ENCODE measurements at places on chromosomes 6 and 20.
A peak's percentile ranks its signal among the peaks of the same experiment; 100 is the strongest.

DNA sequence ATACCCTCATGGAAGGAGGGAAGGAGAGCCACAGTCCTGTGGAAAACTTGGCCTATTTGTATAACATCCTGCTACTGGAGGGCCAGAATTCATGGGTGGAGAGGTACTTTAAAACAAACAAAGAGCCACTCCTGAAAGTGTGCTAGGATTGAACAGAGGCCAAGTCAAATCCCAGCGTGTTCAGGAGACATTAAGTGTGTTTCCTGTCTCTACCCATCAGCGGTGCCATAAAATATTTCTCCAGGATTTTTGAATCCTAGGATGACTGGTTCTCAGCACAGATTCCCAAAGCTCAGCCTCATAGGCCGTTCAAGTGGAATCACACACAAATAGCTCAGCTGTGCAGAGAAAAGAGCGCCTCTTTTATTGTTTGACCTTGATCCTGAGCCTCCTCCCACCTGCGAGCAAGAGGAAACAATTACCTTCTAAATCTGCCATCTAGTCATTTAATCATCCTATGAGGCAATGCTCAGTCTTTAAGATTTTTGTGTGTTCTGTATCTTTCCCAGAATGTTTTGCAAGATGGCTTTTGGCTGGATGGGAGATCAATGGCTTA, 31.8 kb upstream of the RALGAPA2 start:
- no peak for DNase-seq

DNA sequence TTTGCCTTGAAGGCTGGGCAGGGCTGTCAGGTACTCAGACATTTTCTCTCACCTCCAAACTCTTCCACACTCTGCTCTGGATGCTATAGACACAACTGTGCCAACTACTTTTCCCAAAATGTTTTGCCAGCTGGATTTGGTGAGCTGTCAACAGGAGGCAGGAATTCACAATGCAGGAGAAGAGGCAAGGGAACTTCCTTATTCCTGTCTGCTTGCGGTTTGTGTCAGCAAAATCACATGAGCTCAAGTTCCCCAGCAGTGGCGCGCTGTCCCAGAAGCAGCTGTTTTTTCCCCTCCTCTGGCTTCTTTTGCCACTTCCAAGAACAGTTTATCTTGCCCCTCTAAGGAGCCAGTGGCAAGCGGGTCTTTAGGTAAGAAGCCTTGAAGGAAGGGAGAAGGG, 608.2 kb downstream of the PRKN start:
- no peak for DNase-seq

DNA sequence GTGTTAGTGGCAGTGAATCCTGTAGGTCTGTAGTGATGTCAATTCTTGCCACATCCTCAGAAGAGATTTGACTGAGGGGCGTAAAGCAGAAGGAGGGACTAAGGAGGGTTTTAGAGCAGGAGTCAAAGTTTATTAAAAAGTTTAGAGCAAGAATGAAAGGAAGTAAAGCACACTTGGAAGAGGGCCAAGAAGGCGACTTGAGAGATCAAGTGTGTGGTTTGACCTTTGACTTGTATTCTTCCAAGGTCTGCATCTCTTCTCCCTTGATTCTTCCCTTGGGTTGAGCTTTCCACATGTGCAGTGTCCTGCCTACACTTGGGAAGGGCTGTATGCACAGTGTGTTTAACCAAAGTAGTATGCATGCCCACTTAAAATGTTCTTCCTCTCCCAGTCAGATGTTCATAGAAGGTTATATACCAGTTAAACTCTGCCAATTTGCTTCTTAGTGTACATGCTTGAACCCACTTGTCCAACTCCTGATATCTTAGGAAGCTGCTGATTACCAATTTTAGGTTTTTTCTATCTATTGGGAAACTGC, 627.6 kb downstream of the MMUT start:
- no peak for DNase-seq

- DNase-seq = no peak
These were observed 178.4 kb downstream of the MAFB start for GRCh38 chr20:40510622-40511021.

GRCh38 chr20:64065974-64066343, 3.0 kb downstream of the TCEA2 start:
- DNase-seq = peak; percentile 16

DNA sequence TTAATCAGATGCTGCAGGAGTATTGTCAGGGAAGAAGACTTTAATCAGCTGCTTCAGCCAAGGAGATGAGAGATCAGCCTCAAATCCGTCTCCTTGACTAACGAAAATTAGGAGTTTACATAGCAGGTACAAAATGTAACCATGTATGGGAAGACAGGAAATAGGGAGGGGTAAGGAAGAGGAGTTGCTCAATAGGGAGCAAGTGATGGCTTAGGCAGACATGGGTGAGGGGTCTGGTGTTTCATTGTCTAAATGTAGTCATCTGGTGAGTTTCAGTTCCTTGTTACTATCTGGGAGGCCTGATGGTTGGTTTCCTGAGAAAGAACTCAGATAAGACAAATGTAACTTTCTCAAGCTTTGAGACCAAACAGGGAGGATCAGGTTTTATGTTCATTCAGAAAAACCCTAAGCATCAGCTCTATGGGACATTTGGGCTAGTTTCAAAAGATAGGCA, 217.3 kb upstream of the SULF2 start:
- no peak for DNase-seq

- no peak for DNase-seq
These were observed 35.4 kb downstream of the PIM1 start for GRCh38 chr6:37205175-37205996.

DNA sequence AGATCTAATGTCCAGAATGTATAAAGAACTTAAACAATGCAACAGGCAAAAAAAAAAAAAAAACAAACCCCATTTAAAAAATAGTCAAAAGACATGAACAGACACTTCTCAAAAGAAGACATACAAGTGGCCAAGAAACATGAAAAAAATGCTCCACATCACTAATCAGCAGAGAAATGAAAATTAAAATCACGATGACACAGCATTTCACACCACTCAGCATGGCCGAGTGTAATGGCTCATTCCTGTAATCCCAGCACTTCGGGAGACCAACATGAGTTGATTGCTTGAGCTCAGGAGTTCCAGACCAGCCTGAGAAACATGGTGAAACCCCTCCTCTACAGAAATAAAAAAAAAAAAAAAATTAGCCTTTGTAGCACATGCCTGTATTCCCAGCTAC, 701.4 kb upstream of the NRSN1 start:
- DNase-seq = no peak

GRCh38 chr20:47792021-47792618, 6.8 kb upstream of the SULF2 start:
- no peak for DNase-seq

GRCh38 chr6:146847426-146847825, 248.7 kb downstream of the ADGB start:
- no peak for DNase-seq

DNA sequence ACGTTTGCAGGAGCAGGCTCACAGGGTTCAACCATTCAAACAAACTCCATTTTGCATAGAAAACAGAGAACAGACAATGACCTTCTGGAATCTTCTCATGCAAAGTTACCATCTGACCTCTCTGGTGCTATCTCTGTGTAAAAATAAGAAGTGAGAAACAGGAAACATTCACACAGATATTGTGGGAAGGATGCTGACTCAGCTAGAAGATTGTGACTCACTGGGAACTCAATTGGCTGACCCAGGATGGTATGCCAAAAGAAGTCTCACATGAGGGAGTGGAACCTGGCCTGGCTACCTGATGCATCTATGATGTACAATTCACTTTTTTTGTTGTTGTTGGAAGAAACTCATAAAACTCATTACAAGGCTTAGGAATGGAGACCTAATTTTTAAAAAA, 61.1 kb upstream of the TBX18 start:
- DNase-seq = no peak

DNA sequence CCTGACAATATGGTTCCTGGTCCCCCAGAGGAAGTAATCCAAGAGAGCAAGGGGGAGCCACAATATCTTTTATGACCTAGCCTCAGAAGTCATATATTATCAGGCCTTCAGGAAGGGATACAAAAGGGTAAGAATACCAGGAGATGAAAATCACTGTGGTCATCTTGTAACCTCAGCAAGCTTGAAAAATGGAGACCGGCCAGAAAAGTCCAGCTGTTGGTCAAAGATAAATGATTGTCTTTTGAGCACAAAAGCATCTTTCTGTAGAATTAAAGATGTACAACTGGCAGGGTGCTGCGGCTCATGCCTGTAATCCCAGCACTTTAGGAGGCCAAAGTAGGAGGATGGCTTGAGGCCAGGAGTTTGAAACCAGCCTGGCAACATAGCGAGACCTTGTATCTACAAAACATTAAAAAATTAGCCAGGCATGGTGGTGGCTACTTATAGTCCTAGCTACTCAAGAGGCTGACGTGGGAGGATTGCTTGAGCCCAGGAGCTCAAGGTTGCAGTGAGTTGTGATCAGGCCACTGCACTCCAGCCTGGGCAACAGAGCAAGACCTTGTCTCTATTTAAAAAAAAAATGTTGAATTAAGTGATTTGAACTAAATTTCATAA, 118.0 kb upstream of the MARCKS start:
- DNase-seq = no peak

DNA sequence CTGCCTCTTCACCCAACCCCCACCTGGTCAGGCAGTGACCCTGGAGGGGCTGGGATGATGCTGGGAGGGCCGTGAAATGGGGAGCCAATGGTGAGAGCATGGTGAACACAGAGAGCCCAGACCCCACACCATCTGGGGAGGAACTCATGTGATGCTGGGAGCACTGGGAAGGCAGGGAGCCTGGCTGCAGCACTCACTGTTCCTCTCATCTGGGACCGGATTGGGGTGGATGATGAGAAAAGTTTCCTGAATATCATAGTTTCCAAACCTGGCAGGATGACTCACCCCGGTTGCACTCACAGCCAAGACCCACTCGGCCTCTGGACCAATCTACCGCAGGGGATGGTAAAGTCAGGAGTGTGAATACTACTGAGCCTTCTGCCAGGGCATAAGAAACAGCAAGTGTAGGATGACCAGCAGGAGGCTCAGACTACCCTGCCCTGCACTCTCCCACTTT, 21.8 kb downstream of the ULBP1 start:
- no peak for DNase-seq

GRCh38 chr6:139058029-139058428, 29.5 kb downstream of the ABRACL start:
- no peak for DNase-seq

- no peak for DNase-seq
These were observed 210.6 kb upstream of the CDYL start for GRCh38 chr6:4565301-4566250.

- DNase-seq = no peak
These were observed 133.8 kb downstream of the SMOC2 start for GRCh38 chr6:168574699-168575195.

DNA sequence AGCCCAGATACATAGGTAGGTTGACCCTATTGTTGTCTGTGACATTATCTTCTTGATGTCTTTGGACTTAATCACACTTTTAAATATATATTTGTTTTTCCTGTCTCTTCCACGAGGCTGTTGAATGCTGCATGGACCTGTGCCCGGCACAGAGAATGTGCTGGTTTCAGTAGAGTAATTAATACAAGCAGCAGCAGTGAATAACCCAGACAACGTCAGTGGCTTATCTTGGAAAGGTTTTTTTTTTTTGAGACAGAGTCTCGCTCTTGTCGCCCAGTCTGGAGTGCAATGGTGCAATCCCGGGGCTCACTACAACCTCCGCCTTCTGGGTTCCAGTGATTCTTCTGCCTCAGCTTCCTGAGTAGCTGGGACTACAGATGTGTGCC, 108.2 kb downstream of the CDH26 start:
- DNase-seq = no peak

DNA sequence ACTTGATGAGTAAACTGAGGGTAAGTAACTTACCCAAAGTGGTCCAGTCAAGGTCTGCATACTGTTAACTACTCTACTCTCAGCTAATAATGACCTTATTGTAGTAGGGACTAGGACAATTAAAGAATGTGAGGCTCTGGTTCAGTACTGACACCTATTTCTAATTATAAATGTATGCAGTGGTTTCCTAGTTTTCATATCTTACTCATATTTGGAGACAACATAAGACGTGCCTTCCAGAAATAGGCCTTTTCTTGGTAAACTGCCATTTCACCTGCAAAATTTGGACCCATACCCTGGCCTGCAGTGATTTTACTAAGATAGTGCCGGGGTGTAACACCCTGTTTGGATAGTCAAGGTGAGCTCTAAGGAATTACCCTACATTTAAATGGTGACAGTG, 24.7 kb downstream of the GJA1 start:
- no peak for DNase-seq

DNA sequence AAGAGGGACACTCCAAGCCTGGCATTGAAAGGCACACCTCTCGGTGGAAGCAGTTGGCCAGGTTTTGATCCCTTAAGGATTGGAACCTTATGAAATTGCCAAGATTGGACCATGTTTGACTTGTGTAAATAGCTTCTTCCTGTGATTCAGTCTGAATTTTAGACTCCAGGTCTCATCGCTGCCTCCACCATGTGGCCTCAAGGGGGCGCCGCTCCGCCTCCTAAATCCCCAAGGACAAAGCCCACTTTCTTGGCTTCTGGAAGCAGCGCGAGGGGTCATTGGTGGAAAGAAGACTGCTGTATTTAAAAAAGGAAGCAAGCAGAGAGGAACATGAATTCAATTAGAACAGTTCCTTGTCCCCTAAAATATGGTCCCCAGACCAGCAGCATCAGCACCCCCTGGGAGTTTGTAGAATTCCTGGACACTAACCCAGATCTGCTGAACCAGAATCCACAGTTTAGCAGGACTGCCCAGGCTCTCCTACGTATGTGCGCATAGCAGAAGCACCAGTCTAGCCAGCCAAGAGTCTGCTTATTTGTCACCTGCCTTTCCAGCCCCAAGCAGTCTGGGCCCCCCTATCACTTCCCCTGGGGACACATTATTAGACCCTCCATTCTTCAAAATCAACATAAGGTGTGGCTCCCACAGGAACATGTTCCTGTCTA, 108.5 kb downstream of the LY86 start:
- DNase-seq = no peak

DNA sequence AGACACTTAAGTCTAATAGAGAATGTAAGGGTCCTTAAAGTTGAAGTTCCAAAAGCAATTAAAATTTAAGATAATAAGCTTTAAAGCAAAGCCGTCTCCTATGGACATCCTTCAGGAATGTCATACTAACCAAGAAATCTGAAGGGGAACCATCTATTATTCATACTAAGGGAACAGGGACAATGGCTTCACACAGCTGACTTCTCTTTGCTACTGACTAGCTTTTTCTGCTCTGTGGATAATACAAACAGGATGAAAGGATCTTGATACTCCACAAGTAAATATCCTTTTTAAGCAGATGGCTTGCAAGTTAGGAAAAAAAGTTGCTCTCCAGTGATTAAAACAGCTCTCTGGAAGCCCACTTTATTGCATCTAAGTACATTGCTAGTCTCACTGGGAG, 178.6 kb downstream of the BACH2 start:
- no peak for DNase-seq

DNA sequence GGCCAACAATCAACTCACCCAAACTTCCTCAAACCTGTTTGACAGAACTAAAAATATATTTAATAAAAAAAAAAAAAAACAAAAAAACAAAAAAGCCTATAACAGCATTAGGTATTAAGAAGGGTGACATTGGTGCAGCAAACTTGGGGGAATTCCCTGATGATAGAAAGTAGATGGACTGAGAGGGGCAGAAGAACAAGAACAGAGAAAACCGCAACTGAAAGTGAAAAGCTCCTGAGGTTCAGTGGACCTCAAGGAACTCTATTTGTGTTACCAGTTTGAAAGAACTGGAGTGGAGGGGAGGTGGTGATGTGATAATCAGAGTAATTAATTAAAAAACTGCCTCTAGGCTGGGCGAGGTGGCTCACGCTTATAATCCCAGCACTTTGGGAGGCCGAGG, 53.8 kb downstream of the MACROD2 start:
- DNase-seq = no peak
